ENCODE measurements at places on chromosomes 6 and 20.
A peak's percentile ranks its signal among the peaks of the same experiment; 100 is the strongest.

DNA sequence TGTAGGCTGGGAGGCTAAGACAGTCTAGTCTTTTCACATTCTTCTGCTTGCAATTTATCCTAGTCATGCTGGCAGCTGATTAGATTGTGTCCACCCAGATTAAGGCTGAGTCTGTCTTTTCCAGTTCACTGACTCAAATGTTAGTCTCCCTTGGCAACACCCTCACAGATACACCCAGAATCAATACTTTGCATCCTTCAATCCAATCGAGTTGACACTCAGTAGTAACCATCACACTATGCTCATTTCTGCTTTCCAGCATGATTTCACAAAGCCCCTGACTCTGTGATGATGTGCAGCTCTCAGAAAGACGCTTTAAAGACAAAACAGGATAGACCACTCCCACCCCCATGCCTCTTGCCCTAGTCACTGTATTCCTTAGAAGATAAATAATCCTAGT, 693.0 kb downstream of the HTR1B start:
- DNase-seq, result no peak

GRCh38 chr6:147779624-147780023, 271.1 kb downstream of the SAMD5 start:
- DNase-seq, result no peak

DNA sequence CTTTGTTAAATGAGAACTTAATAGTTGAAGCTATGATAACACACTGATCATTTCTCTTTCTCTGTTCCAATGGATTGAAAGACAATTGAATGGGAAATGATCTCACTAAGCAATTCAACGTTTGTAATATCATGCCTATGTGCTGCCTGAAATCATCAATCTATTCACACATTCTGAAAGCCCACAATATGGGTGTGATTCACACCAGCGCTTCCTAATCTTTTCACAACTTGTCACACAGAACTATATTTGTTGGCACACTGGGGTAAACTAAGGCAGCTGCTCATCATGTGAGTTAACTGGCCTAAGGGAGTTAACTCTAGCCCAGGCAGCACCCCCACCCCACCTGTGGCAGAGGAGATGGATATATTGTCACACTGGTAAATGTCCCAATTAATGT, 37.1 kb upstream of the UTRN start:
- no peak for DNase-seq

- DNase-seq, result no peak
These were observed 233.7 kb upstream of the ARID1B start for GRCh38 chr6:156543431-156543830.

GRCh38 chr6:82073484-82073883, 174.1 kb downstream of the IBTK start:
- DNase-seq, result no peak

GRCh38 chr6:160055378-160055777, 66.2 kb upstream of the SLC22A1 start:
- no peak for DNase-seq

DNA sequence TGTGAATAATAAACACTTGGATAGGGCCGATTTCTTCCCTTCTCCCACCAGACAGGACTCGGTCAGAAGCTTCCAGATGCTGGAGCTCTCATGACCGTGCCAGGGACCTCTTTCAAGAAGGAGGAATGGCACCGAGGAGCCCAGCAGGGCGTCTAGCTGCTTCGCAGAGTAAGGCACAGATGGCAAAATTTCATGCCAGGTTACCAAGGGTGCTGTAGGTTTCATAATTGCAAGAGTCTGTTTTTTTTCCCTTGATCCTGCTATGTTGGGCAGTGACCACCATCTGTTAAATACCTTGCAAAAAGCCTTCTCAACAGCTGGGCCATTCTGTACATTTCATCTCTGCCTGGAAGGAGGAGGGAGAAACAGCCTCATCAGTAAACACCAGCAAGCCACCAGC, 111.8 kb downstream of the EDN3 start:
- DNase-seq, result no peak

GRCh38 chr20:24158281-24158680, 169.7 kb upstream of the GGTLC1 start:
- DNase-seq, result no peak

GRCh38 chr6:518218-518617, 126.7 kb downstream of the IRF4 start:
- DNase-seq, result no peak

DNA sequence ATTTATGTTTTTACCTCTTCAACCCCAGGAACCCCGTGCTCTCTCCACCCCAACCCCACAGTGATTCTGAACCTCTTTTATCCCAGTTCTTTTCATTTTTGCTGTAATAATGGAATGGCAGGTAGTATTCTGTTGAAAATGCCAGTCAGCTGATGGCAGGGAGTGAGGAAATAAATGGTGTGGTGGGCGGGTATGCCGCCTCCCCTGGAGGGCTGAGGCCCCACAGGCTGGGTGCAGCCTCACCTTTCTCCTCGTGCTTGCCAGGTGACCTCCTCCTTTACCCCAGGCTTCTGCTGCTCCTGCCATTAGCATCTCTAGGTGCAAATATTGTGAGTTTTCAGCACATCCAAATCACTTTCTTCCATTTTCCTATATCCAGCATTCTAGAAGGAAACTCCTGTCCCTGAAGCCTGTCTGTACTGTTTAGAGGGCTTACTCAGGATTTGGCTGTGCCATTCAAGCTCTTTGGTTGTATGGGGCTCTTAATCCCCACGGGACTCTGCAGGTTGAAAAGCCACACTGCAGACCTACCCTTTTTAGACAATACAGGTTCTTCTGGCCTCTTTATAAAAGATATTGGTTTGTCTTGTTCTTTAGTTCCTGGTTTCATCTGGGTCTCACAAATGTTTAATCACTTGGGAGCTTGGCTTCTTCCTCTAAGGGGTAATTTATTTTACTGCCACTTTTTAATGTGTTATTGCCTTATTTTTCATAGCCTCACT, 201.8 kb downstream of the JARID2 start:
- DNase-seq, result no peak

- no peak for DNase-seq
These were observed 81.9 kb downstream of the ANKS1A start for GRCh38 chr6:34970957-34971356.

- DNase-seq, result no peak
These were observed 43.4 kb upstream of the ARHGAP18 start for GRCh38 chr6:129753422-129753821.

DNA sequence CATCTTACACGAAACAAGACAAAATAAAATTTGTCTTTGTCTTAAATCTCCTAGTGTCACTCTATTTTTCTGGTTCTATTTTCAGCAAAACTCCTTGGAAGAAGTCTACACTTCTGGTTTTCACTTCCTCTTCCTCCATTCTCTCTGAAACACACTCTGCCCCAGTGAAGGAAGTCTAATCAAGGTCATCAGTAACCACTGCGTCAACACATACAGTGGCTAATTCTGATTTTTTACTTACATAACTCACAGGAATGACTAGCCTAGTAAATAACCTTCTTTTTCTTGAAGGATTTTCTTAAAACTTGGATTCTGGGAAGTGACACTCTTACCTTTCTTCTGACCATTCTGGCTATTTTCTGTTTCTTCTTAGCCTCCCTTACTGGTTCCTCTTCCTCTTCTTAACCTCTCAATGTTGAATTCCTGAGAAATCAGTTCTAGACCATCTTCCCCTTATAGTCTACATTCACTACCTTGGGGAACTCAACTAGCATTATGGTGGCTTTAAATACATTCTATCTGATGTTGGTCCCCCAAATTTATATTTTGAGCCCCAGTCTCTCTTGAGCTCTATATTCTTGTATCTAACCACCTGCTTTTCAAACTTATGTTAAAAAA, 37.5 kb downstream of the AIG1 start:
- DNase-seq, result no peak

DNA sequence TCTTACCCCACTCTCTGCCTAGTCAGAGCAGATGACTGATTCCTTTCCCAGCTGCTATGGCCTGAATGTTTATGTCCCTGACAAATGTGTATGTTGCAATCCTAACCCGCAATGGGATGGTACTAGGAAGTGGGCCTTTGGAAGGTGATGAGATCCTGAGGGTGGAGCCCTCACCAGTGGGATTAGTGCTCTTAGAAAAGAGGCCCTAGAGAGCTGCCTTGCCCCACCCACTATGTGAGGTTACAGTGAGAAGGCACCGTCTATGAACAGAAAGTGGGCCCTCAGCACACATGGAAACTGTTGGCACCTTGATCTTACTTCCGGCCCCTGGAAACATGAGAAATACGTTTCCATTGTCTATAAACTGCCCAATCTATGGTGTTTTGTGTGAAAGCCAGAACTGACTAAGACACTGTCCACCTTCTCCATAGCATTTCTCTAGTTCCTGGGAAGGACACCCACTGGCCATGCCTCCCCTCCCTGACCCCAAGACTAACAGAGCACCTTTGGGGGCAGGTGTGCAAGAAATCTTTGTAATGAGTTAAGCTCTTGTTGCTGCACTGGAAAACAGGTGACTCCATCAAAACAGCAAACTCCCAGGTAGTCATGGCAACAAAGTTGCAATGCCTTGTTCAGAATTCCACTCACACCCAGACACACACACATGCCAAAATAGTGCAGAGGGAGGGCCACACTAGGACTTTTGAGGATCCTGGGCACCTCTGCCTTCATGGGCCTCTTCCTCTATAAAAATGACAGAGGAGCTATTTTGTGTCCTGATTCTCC, 16.2 kb downstream of the GABRR2 start:
- no peak for DNase-seq

DNA sequence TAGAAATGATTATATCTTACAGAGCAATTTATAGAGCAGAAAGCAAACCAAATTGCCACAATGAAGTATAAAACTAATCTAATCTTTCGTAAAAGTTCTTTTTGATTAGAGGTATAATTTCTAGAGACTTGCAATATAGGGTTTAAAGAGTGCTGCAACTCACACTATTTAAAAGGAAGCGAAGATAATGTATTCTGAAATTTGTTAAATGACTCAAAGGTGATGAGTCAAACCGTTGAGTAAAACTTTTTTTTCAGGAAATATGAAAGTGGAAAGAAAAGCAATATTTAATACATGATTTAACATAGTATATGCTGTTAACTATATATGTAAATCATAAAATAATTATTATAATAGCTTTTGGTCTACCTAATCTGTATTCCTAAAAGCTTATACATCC, 133.6 kb downstream of the SYNE1 start:
- DNase-seq, result no peak

DNA sequence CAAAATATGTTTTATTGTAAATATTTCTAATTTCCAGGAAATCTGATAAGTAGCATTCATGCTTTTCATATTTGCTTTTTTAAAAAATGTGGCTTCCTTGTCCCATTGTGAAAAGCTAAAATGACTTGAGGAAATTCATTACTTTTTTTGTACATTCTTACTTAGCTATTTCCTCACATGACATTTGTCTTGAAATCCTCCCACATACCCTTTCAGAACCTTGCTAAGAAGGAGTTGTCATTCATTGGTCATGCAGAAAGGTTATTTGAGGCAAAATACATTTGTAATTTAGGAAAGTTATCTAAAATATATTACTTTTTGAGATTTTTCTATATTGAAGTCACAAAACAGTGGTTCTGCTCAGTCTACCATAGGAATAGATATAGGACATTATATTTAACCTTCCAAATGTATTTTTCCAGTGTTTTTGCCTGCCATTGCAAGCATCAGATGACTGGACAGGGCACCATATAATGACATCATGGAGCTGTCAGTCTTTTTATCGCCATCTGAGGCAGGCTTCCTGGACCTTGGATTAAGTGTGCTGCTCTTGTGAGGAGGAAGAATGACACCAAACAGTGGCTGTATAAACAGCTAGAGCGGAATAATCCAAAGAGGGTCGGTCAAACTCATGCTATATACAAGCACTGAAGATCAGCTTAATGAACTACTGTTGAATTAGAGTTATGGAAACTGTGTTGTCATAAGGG, 109.4 kb upstream of the HCRTR2 start:
- DNase-seq, result peak; percentile 22

DNA sequence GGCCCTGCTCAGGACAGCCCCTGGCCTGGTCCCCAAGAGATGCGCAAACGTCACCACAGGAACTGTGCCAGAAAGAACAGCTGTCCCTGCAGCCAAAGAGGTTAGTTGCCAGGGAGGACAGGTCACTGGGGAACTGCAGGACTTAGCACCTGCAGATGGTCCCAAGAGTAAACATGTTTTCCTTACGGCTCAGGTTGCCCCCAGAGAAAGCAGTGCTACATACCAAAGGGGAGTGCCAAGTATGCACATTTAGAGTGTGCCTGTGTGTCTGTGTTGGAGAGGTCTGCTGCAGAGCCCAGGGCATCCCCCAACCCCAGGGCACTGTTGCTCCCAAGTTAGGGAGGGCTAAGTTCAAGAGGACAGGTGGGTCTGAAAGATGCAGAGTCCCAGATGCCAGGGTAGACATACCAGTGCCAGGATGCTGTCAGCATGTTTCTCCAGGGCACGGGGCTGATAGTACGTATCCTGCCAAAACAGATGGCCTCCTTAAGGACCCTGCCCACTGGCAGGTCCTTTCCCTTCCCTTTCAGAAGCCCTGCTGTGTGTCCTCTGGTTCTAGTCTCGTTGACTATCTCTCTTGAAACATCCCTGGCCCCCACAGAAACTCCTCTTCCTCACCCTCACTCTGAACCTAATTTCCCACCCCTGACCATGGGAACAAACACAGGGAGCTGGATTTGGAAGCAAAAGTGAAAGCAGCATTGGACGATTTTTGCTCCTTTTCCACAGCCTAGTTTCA, 1.3 kb downstream of the ABHD16A start:
- peak; percentile 49 for DNase-seq

- DNase-seq, result no peak
These were observed 615 bp upstream of the EYA2 start for GRCh38 chr20:46893877-46894578.

- no peak for DNase-seq
These were observed 53.7 kb downstream of the GFOD1 start for GRCh38 chr6:13433709-13434121.

- DNase-seq, result no peak
These were observed 741.4 kb downstream of the HACE1 start for GRCh38 chr6:104118274-104118673.

All from large intestine (tissue), 12 donors.